ENCODE measurements at places on chromosomes 2 and 18. TPM values are rescaled to one million over a fixed set of nuclear protein-coding genes. Genes with fewer than 3 reads are reported as not detected.
A peak's percentile ranks its signal among the peaks of the same experiment; 100 is the strongest.

- DNase-seq: no peak
Measured at GRCh38 chr2:201938156-201938775, 95.4 kb upstream of the FZD7 start.

DNA sequence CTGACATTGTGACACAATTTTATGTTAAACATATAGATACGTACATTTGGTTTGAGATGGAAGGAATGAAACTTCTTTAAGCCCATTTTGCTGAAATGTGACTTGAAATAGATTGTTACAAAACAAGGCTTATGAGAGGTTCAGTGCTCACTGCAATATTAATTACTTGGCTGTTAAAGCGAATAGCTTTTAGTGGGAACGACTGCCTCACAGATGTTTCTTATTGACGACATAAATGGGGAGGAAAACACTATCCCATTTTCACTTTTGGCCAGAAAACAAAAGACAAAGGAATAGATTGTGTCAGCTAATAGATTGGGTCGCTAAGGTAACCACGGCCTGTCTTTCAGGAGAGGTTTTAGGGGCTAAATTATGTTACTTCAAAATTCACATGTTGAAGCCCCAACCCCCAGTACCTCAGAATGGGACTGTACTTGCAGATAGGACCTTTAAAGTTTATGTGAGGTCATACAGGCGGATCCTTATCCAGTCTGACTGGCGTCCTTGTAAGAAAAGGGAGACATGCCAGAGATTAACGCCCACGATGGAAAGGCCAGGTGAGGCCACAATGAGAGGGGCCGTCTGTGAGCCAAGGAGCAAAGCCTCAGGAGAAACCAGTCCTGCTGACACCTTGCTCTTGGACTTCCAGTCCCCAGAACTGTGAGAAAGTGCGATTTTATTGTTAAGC is 10.8 kb downstream of the INPP1 start:
- DNase-seq: no peak

- DNase-seq: no peak
Measured at GRCh38 chr2:128622955-128623620, 304.4 kb upstream of the HS6ST1 start.

GRCh38 chr2:15378148-15378908 is 182.8 kb downstream of the NBAS start:
- no peak for DNase-seq

GRCh38 chr2:134982603-134983002 is 64.0 kb downstream of the CCNT2 start:
- DNase-seq: no peak

DNA sequence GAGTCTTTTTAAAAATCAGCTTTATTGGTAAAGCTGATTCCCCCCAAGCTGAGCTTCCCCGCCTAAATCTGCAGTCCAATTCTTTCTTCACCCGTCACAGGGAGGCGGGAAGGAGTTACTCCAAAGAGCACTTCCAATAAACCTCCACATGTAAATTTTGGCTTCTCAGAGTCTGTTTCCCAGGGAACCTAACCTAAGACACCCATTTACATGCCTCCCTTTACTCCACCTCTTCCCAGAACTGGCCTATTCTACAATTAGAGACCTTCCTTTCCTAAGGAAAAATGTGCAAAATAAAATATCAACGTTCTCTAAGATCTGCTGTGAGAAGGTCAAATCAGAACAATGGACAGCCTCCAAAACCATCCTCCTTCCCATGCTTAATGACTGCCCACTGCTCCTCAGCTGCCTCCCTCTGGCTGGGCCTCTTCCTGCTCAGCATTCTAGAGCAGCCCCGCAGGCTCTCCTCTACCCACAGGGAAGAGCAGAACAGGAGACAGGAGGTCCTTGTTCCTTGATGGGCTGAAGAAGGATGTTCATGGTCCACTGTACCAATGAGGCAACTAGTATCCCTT is 63.6 kb downstream of the ONECUT2 start:
- DNase-seq: no peak

- no peak for DNase-seq
Measured at GRCh38 chr2:70133491-70134322, 46.4 kb downstream of the PCBP1 start.

- no peak for DNase-seq
Measured at GRCh38 chr2:188705191-188705590, 269.0 kb upstream of the COL3A1 start.

DNA sequence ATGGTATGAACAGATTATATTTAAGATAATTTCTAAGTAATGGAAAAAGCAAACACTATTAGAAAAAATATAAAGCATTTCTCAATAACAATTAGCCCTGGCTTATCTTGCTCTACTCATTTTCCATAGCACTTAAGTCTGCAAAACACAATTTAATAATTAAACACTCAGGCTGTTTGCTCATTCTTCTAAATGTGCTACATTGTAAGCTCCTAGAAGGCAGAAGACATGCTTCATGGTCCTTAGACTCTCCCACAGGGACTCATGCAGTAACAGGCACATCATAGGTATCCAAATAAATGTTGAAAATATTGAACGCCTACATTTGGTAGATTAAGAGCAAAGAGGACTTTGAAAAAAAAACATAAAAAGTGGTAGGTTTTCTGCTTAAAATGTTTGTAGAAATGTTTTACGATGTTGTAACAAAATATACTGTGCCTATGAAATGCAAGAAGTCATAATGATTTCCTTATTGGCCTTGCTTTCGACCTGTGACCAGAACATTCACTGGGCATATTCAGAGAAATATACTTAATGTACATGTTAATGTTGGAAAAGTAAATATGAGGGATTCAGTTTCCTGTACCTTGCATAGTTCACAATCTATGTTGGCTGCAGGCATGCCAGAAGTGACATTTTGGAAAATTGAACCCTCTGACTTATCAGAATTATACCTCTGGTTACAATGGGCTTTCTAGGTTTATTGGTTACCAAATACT is 27.2 kb downstream of the G6PC2 start:
- DNase-seq: no peak

- DNase-seq: no peak
Measured at GRCh38 chr2:45962177-45962921, 310.9 kb downstream of the PRKCE start.

DNA sequence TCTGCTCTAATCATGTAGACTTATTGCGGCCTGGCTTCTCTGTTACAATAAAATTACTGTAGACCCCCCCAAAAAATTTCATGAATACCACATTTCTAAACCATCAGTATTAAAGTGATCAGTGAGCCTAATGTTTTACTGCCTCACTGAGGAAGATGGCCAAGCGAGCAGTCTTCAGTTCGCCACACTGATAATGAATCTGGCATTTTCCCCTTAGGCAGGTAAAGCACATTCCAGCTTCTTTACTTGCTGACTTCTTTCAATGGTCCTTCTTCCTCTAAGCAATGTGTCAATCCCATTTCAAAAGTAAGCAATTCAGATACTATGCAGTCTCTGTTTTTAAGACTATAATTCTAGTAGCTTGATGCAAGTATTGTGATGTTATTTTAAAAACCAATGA is 137.6 kb downstream of the LAMA1 start:
- DNase-seq: no peak

DNA sequence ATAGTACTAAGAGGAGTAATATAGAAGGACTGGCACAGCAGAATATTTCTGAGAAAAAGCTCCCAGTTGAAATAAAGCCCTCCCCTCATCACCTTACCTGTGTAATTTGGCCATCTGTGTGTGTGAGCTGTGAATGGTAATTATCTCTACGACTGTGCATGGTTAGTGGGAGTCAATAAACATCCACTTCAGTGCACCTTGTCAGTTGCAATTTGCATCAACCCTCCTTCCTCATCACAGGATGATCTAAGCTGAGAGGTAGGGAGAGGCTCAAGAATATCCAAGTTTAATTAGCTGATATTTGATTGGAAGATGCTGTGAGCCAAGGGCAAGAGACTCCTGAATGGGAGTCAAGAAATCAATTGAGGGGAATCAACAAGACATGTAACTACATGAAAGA is 694.9 kb upstream of the KLHL29 start:
- no peak for DNase-seq

- no peak for DNase-seq
Measured at GRCh38 chr2:112694182-112694581, 26.6 kb upstream of the NT5DC4 start.

- no peak for DNase-seq
Measured at GRCh38 chr2:205714058-205714776, 31.9 kb downstream of the NRP2 start.

DNA sequence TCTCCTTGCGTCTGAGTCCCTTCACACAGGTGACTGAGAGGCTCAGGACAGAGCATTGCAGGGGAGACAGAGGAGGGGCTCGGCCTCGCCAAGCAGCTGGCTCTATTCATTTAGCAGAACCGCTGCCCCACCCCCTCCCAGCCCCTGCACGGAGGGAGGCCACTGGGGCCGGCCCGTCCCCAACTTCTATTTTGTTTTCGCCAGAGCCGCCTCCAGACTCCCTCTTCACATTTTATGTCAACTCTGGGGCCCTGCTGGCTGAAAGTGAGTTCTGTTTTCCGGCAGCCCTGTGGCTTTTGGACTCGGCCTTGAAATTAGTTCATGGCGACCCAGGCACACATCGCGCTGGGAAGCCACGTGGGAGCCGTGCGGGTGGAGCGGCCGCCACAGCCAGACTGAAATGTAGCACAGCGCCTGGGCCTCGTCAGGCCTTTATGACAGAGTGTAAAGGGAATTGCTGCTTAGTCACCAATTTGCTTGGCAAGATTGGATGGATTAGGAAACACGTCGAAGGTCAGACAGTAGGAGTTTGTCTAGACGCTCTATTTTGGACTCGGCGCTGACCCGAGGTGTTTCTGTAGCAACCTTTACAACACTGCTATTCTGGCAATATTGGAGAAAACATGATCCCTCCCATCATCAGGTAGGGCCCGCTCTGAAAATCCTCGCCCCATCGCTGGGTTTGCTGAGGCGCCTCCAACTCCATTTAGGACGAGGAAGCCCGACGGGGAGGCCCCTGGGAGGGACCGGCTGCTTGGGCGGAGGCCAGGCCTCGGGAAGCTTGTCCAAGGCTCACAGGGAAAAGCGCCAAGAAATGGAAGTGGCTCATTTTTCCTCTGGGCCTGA is 90.7 kb upstream of the CTDP1 start:
- DNase-seq: peak; percentile 41

GRCh38 chr18:71899707-71900472 is 644.3 kb downstream of the CBLN2 start:
- DNase-seq: no peak

GRCh38 chr18:60892441-60892840 is 440.8 kb upstream of the CDH20 start:
- DNase-seq: no peak

GRCh38 chr2:215711471-215712034 is 275.7 kb upstream of the FN1 start:
- no peak for DNase-seq

- DNase-seq: no peak
Measured at GRCh38 chr2:173659509-173659908, 304.8 kb downstream of the CDCA7 start.

- no peak for DNase-seq
Measured at GRCh38 chr2:2010251-2010650, 265.9 kb upstream of the PXDN start.

DNA sequence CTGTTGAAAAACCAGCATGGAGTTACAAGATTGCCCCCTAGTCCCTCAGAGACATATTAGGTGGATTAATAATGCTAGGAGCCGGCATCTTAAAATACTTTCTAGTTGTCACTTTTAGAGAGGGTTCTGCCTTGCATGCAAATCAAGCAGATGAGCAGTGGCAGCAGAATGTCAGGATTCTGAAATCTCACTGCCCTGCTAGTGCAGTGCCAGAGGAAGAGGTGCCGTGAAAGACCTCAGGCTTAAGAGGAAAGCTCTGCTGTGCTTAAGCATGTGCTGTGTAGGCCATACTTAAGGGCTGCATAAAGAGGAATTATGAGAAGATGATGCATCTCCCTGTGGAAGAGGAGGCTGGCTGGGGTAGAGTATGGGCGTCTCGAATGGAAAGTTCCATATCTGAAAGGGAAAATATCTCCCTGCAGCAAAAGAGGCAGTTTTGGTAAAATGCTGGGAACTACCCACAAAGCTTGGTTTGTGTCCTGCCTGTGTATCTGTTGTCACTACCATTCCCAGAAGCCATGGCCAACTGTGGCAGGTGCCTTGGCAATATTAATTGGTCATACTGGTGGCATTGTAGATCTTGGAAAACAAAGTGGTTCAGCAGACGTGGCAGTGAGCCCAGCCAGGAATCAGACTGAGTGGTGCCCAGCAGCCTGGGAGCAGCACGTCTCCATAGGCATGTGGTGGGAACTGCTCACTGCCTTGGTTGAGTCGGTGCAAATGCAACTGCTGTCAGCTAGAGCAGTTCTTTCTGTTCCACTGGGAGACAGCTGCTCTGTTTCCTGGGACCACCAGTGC is 131.9 kb downstream of the EVA1A start:
- DNase-seq: no peak

The CCDC74A gene
- 14.5 TPM for polyA plus RNA-seq

The RAB27B gene
- 3.8 TPM for polyA plus RNA-seq

The AGXT gene
- polyA plus RNA-seq: 0.04 TPM

The SIX3 gene
- polyA plus RNA-seq: not detected

The ASAP2 gene
- 57.9 TPM for polyA plus RNA-seq

The CYP26B1 gene
- 13.0 TPM for polyA plus RNA-seq

The KCNG2 gene
- polyA plus RNA-seq: 0.17 TPM

The DNAH7 gene
- 7.5 TPM for polyA plus RNA-seq

The KCTD1 gene
- polyA plus RNA-seq: 77.8 TPM

The TXNDC2 gene
- polyA plus RNA-seq: not detected

The RAMP1 gene
- 2.3 TPM for polyA plus RNA-seq
